ENCODE measurements at places on chromosomes 4 and X.

- no peak for DNase-seq
Observed at GRCh38 chr4:73870260-73870659, 1.1 kb downstream of the CXCL1 start.

DNA sequence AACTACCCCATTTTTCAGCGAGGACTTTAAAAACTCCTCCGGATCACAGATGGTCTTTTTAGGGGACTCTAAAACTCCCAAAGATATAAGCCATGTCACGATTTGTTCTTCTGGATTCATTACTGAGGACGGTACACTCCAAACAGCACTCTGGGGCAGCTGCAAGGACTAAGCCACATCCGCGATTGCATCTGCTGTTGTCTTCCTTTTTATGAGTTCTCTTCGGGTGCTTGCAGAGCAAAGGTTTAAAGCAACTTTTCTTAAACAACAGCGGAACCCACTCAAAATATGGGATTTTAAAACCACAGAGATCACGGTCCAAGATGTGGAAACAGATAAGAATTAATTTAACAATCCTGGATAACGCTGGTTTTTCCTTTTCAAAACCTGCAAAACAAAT lies at the start of gene ARHGEF6:
Gene ARHGEF6 (minus strand): TSS at position 170 of the 400 bp plus-strand sequence. CDS start 50 bp downstream, at position 120.
- no peak for DNase-seq

DNA sequence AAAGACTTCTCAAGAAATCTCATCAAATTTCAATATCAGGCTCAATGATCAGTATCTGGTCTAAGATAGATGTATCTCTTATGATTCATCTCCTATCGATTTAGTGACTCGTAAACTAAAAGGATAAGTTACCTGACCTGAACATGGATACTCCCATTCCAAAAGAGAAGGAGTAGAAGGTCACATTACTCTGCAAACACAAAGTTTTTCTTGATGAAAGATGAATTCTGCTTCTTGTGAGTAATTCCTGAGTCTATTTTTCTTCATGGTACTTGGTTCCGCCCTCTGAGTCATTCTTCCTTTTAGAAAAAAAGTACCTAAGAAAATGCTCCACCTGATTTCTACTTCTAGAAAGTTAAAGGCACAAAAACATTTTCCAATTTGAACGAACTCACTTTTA lies 223.1 kb upstream of the SLIT2 start:
- no peak for DNase-seq

- no peak for DNase-seq
Observed at GRCh38 chrX:32571579-32571978, 639.8 kb downstream of the DMD start.

- DNase-seq: no peak
Observed at GRCh38 chr4:159768016-159768415, 665.1 kb downstream of the RAPGEF2 start.

DNA sequence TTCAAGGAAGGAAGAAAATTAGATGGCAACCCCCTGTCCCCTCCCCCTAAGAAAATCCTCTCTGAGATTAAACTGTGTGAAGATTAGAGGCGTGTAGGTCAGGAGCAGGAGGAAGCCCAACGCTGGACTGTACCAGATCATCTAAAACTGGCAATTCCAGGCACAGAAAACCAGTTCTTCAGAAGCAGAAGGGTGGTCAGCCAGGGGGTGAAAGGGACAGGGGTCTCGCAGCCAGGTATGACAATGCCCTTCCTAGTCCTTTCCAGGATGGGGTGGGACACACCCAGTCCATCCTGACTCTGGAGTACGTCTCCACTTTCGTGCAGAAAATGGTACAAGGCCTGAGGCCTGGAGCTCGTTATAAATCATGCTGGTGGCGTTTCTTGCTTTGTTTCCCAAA lies 3.3 kb upstream of the RHOH start:
- DNase-seq: no peak

DNA sequence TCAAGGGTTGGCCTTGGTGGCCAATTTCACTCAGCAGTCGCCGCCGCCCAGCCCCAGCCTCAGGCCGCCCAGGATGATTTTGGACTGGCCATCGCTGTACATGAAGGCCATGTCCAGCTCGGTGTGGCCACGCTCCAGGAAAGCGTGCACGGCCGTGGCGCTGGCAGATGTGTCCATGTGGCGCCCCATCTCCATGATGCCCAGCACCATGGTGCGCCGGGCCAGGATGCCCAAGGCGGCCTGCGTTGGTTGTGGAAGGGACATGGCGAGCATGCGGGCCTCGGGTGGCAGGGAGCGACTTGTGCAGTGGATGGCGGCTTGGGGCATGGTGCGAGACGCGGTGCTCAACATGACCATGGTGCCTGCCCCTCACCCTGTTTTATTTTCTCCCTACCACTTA lies 55.4 kb downstream of the ZCCHC12 start:
- no peak for DNase-seq

DNA sequence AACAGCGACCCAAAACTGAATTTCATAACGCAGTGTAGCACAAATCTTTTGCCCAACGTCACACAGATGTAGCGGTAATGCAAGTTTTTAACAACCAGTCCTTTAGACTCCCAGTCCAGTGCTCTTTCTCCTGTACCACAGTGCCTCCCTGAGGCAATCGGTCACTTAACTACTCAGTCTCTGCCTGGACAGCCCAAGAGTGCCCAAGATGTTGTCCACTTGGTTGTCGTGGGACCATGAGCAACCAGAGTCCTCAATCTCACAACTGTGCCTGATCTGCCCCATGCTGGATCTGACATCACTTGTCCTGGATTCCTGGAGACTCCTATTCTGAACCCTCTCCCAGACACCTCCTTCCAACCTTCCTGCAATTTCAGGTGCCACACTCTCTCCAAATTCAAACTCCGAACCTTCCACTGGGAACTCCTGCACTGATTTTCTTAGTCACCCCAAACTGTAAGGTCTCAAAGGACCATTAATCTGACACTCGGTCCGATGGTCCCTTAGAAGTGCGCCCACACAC lies 702 bp downstream of the MMGT1 start:
- peak; percentile 48 for DNase-seq
